Stimulated activated CD4-positive, alpha-beta T cell treated with anti-CD3 and anti-CD28 coated beads, Interleukin-15, amount 100 ng/mL, for 24 hours (primary cell): ENCODE measurements at places on chromosomes 4 and X.
A peak's percentile ranks its signal among the peaks of the same experiment; 100 is the strongest.

DNA sequence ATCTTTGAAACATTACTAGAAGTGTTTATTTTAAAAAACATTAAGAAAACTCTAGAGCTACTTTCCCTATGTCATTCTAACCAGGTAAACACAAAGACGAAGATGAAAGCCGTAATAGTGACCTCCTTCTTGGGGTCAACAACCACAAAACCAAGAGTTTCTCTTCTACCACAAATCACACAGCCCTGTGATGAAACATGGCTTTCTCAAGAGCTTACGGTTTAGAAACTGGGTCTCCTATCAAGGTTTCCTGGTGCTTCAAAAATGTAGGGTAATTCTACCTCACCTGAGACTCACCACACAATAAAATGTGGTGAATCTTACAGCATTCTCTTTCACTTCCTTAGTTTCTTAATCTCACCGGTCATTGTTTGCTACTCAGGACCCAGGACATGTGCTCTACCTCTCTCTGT lies 50.9 kb downstream of the CORIN start:
- no peak for DNase-seq

GRCh38 chr4:130689181-130689580 lies 1593.2 kb downstream of the C4orf33 start:
- DNase-seq = no peak

DNA sequence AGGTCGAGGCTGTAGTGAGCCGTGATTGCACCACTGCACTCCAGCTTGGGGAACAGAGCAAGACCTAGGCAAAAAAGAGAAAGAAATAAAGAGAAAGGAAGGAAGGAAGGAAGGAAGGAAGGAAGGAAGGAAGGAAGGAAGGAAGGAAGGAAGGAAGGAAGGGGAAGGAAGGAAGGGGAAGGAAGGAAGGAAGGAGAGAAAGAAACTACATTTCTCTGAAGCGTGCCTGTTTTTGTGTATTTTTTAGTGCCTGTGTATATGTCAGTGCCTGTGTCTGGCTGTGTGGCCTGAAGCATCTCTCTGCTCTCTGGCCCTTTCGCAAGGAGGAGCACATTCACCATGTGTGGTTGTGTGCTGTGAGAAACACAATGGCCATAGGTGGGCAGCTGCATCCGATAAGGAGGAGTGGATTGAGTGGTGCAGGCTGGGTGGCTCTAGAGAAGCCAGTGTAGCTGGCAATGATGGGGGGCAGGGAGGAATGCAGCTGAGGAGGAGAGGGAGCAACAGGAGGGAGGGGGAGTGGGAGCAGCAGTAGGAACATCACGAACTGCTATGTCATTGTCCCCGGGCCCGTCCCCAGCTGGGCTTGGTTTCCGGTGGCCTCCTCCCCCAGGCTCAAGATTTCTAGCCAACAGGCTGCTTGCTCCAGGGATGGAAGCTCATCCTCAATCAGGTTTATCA lies 11.4 kb downstream of the SYN1 start:
- no peak for DNase-seq

GRCh38 chr4:52251864-52252263 lies 200.8 kb downstream of the SPATA18 start:
- no peak for DNase-seq

DNA sequence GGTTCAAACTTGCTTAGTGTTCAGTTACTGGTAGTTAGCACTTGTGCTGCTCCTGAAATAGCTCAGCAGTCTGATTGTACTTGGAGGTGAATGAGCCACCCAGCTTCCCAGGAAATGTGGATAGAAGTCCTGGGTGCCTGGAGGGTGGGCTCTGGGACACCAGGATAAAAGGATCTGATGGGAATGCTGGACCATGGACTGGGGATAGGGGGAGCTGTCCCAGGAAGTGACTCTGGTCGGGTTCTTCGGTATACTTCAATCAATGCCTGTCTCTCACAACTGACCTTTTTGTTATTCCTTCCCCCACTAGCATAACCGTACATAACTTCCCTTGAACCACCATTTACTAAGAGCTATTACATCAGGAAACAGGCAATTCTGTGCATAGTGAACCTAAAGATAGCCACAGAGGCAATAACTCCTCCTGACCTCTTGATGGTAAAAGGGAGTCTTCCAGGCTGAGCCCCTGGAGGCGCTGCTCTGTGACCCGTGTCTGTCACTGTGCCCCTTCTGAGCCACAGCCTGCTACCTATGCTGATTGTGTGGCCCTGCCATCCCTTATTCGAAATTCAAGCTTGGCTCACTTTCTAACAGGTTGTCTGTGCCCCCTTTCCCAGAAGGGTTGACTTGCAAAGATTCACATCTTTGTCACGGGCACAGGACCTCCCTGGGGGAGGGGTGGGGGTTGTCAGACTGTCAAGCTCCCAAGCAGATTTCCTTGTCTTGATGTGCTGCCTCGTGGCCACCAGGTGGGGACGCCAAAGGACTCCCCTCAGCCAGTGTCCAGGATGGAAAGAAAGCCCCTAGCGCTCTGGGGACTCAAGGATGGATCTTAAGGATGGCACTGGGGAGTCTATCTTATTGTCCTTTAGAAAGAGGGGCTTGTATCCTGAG lies 24.5 kb upstream of the WDR1 start:
- DNase-seq = no peak

GRCh38 chr4:126028876-126029275 lies 714.1 kb downstream of the FAT4 start:
- no peak for DNase-seq

GRCh38 chr4:155667222-155667567 lies 547 bp downstream of the GUCY1A1 start:
- DNase-seq = peak; percentile 29

DNA sequence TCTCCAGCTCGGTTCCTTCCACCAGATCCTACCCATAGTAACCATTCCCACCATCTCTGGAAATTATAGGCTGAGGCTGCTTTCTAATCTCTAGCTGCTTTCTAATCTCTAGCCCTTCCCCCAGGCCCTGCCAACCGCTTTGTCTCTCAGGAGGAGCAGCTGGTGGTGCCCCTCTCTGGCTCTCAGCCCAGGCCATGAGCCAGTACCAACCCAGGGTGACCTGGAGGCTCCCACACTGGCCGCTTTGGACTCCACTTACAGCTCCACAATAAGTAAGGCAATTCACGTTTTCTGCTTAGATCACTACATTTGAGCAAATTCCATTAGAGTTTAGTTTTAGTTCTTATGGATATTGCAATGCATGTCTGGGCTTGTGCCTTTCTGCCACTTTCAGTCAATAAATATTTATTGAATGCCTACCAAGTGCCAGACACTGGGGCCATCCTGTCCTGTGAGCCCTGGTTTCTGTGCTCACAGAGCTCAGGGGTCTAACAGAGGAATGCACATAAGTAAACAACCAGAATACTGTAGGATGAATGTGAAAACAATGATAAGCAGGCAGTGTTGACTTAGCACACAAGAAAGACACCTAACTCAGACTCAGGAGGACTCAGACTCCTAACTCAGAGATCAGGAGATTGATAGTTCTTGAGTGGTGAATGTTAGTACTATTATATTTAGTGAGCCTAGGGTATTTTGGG lies 38.9 kb downstream of the SMC1A start:
- DNase-seq = no peak

GRCh38 chrX:105975382-105975781 lies 63.1 kb downstream of the SERPINA7 start:
- DNase-seq = no peak

GRCh38 chrX:7028246-7028645 lies 119.3 kb upstream of the STS start:
- DNase-seq = no peak

DNA sequence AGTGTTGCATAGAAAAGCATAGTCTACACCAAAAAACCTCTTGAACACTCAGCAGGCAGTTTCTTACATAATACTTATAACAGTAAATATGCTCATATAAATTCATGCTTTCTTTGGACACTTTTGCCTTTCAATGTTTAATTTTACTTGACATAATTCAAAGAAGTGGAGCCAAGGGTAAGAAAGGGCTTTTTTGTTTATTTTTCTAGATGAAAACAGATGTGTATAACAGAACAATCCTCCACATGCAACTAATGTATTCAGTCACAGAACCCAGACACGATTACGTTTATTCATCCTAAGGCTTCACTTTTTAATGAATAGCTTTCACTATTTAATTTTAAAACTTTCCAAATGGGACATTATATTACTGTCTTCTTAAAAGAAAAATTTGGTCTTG lies 58.0 kb upstream of the PTPN13 start:
- DNase-seq = no peak

- no peak for DNase-seq
Observed at GRCh38 chr4:61604054-61604453, 403.9 kb downstream of the ADGRL3 start.

DNA sequence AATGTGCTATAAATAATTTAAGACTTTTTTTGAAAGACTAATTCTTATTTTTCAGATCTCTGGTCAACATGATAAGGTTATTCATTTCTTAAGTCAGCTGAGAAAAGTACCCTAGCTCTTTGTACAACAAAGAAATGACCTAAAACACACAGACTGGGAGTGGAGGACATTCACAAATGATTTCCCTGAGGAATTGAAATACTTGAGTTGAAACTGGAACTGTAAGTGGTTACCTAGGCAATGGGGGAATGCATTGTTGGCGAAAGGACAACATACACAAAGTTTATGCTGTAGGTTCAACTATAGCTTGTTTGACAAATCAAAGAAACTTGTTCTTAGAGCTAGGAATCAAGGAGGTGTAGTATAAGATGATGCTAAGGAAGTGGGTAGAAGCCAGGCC lies 915.5 kb downstream of the FAT4 start:
- DNase-seq = no peak

- DNase-seq = peak; percentile 4
Observed at GRCh38 chrX:124502166-124502565, 155.8 kb downstream of the SH2D1A start.

DNA sequence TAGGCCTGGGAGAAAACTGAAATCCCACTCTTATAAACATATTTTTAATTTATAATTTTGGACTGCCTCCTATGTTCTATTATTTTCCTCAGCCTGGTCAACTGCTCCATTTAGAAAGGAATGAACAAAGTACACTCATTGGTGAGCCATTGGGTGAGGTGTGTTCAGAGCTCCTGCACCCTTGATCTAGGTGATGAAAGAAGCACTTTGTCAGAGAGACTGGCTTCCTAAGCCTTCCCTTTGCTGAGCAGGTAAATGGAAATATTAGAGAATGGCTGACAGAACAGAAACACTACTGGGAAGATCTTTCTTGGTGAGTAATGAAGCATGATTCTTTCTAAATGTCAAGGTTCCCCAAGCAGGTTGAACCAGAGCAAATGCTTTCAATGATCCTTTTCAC lies 19.0 kb upstream of the ARHGAP24 start:
- no peak for DNase-seq

GRCh38 chr4:95193391-95194224 lies 355.2 kb downstream of the UNC5C start:
- DNase-seq = no peak

- DNase-seq = no peak
Observed at GRCh38 chr4:85761803-85762528, 287.0 kb downstream of the ARHGAP24 start.

DNA sequence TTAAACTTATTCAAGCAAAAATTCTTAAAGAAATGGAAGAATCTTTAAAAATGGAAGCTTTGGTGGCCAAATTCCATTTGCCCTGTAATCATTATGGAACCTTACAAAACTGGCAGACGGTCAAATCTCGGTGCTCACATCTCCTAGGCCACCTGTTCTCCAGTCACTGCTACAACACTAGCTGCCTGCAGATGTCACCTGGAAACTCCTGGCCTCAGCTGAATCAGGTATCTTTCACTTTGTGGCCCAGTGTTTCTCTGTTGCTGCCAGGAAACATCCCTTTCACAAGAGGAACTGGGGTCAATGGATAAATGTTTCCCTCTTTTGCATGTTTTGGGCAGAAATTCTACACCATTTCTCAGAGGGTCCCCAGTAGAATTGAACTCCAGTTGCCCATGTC lies 4.2 kb upstream of the CXCL3 start:
- no peak for DNase-seq

DNA sequence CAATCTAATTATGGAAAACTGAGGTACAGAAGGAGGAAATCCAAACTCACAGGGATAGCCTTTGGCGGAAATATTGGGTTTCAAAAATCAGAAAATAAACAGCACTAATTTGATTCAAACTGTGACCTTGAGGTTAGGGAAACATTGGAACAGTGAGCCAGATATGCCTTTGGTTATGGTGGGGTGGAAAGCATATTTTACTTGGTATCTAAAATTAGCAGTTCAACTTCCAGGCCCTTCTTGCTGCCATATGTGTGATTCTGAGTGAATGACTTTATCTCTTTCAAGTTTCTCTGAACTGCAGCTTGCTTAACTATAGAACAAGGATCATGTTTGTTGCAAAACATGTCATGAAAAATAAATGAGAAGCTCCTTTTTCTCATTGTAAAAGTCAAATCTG lies 240.9 kb upstream of the VEGFC start:
- no peak for DNase-seq
